H54 (cell line): ENCODE measurements at places on chromosomes 4 and X.

GRCh38 chrX:102712981-102713625 is 855 bp downstream of the GPRASP2 start:
- peak; percentile 15 for DNase-seq

GRCh38 chrX:38103857-38104812 is 97.8 kb downstream of the SYTL5 start:
- no peak for DNase-seq

DNA sequence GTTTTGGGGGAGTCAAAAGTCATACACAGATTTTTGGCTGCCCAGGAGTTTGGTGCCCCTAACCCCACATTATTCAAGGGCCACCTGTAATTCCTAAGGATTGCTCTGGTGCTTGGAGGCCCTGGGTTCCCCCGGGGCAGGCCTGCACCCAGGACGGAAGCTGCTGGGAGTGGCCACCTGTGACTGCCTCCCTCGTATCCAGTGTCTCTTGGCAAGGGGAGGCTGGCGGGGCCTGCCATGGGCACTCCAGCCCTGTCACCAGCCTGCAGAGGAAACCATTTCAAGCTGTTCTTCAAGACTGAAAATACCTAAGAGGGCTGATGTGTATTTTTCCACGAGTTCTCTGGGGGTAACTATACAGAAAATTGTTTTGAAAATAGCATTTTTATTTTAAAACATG is 24.5 kb upstream of the GPR78 start:
- DNase-seq = no peak

DNA sequence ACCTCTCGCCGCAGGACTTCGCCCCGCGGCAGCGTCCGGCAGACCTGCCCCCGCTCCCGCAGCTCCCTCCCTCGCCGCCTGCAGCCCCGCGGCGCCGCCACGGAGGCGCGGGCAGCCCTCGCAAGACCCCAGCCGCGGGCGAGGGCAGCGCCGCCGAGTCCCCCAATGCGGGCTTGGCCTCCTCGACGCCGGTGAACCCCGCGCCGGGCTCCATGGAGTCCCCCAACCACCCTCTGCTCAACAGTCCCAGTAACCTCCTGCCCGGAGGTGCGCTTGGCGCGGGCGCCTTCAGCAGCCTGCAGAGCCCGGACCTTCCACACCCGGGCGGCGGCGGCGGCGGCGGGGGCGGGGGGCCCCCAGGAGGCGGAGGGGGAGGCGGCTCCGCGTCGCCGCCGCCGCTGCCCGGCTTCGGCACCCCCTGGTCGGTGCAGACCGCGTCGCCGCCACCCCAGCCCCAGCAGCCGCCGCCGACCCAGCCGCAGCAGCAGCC is 1.2 kb downstream of the CPEB2 start:
- DNase-seq = no peak

DNA sequence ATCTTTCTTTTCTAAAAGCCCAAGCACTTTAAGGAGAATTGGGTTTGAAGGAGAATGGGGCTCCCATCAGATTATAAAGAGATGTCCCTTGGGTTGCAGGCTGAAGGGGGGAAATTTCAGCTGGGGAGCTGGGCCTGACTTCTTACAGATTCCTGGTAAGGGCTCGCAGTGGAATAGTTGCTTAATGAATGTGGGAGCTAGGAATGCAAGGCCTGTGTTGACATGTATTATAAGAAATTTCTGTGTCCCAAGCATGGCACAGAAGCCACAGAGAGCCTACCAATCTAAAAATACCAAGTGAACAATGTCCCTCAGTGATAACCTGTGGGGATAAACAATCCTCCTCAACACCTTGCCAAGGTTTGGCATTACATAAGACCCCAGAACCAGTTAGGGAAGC is 39.3 kb upstream of the WNK3 start:
- DNase-seq = no peak
